ENCODE measurements at places on chromosomes 11 and 22. TPM values are rescaled to one million over a fixed set of nuclear protein-coding genes. Genes with fewer than 3 reads are reported as not detected.

- H3K4me3 ChIP-seq = no peak overlapping the region
- H3K27me3 ChIP-seq = peaks cover 5% of the 10 kb centered on the region
- no peaks in the 10 kb centered on the region for H3K4me1 ChIP-seq
- DNase-seq = no peak
- H3K27ac ChIP-seq = no peak overlapping the region
- H3K36me3 ChIP-seq = no peaks in the 10 kb centered on the region
Observed at GRCh38 chr11:115674937-115675544, 170.8 kb upstream of the CADM1 start.

DNA sequence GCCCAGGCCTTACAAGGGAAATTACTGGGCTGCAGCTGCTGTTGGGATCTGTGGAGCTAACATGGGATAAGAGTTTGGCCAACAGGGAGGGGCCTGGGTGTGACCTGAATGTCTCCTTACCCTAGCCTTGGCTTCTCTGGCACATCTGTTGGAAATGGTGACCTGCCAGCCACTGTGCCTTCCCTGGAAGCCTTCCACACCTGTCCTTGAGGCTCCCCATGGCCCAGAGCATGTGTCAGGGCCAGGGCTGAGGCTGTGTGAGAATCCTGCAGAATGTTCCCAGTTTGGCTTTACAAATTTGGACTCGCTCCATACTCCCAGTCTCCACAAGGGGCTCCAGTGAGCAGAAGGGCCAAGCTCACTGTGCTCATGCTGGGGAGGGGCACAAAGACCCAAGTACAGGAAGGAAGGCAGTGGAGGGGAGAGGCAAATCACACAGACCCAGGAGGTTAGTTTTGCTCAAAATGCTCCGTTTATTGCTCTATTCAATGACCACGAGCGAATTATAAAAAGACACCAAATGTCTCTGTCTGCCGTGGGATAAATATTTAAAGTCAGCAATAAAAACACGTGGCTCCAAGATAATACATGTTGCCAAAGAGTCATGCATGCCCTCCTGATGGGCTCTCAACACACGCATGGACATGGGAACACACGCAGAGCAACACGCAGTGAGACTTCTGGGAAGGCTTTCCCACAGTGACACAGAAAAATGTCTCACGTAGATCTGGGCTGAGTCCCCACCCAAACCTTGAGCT, 1.7 kb upstream of the IGSF22 start:
- H3K4me1 ChIP-seq = peaks cover 15% of the 10 kb centered on the region
- no peak overlapping the region for H3K27ac ChIP-seq
- H3K4me3 ChIP-seq = no peak overlapping the region
- peak; percentile 59 for DNase-seq
- no peaks in the 10 kb centered on the region for H3K27me3 ChIP-seq
- H3K36me3 ChIP-seq = no peaks in the 10 kb centered on the region

GRCh38 chr11:24635588-24636290, 138.9 kb downstream of the LUZP2 start:
- H3K4me1 ChIP-seq = no peaks in the 10 kb centered on the region
- no peak for DNase-seq
- no peaks in the 10 kb centered on the region for H3K27me3 ChIP-seq
- H3K27ac ChIP-seq = no peak overlapping the region
- peaks cover 2% of the 10 kb centered on the region for H3K36me3 ChIP-seq
- H3K4me3 ChIP-seq = no peak overlapping the region

Gene SCUBE1
- not detected for total RNA-seq

Gene FAM181B
- total RNA-seq = not detected

- H3K4me1 ChIP-seq = peaks cover 69% of the 10 kb centered on the region
- no peaks in the 10 kb centered on the region for H3K27me3 ChIP-seq
- H3K4me3 ChIP-seq = peak overlapping the region; percentile 90
- peak; percentile 18 for DNase-seq
- peak overlapping the region; percentile 2 for H3K27ac ChIP-seq
Observed at GRCh38 chr22:39530692-39531331, 1.7 kb downstream of the RPS19BP1 start.

Gene KLHL35
- total RNA-seq = 1.2 TPM

GRCh38 chr11:7079545-7080135, 9.2 kb upstream of the RBMXL2 start:
- peaks cover 15% of the 10 kb centered on the region for H3K27me3 ChIP-seq
- no peak overlapping the region for H3K4me3 ChIP-seq
- H3K4me1 ChIP-seq = no peaks in the 10 kb centered on the region

Gene KIF18A
- 26.6 TPM for total RNA-seq

DNA sequence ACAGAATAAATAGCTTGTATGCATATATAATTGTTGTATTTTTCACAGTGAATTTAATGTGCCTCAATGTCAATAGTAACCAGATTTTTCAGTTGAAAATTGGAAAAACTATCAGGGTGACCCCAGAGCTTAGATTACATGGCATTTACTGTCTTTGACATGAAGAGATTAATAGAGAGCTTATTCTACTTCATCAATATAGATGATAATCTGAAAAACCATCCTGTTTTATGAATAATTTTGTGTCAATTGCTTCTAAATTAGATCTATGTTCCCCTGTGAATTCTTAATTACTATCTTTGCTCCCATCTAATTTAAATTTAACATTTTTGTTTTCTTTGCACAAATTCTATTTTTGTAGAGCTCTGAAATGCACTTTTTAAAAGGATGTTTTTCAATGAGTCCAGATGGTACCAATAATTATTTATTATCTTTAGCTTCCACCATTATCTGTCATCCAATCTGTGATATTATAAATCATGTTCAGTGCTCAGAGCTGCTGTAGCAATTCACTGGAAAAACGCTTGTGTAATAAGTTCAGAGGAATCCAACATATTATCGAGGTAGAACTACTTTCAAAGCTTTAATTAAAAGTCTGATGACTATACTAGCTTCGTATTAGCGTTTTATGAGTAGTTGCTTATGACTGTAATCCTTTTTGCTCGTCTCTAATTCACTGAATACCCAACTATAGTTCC, 291.4 kb downstream of the JRKL start:
- no peaks in the 10 kb centered on the region for H3K4me1 ChIP-seq
- no peak for DNase-seq
- H3K27me3 ChIP-seq = no peaks in the 10 kb centered on the region
- no peak overlapping the region for H3K27ac ChIP-seq
- H3K4me3 ChIP-seq = no peak overlapping the region
- H3K36me3 ChIP-seq = no peaks in the 10 kb centered on the region

GRCh38 chr11:18145025-18145424, 12.7 kb downstream of the MRGPRX3 start:
- H3K36me3 ChIP-seq = no peaks in the 10 kb centered on the region
- DNase-seq = no peak
- no peak overlapping the region for H3K4me3 ChIP-seq
- peaks cover 8% of the 10 kb centered on the region for H3K4me1 ChIP-seq
- H3K27me3 ChIP-seq = peaks cover 43% of the 10 kb centered on the region
- H3K27ac ChIP-seq = no peak overlapping the region

Gene FEN1
- 55.4 TPM for total RNA-seq

- no peaks in the 10 kb centered on the region for H3K27me3 ChIP-seq
- no peak for DNase-seq
- H3K36me3 ChIP-seq = peaks cover 9% of the 10 kb centered on the region
Observed at GRCh38 chr11:95977534-95978174, 53.7 kb upstream of the MTMR2 start.

DNA sequence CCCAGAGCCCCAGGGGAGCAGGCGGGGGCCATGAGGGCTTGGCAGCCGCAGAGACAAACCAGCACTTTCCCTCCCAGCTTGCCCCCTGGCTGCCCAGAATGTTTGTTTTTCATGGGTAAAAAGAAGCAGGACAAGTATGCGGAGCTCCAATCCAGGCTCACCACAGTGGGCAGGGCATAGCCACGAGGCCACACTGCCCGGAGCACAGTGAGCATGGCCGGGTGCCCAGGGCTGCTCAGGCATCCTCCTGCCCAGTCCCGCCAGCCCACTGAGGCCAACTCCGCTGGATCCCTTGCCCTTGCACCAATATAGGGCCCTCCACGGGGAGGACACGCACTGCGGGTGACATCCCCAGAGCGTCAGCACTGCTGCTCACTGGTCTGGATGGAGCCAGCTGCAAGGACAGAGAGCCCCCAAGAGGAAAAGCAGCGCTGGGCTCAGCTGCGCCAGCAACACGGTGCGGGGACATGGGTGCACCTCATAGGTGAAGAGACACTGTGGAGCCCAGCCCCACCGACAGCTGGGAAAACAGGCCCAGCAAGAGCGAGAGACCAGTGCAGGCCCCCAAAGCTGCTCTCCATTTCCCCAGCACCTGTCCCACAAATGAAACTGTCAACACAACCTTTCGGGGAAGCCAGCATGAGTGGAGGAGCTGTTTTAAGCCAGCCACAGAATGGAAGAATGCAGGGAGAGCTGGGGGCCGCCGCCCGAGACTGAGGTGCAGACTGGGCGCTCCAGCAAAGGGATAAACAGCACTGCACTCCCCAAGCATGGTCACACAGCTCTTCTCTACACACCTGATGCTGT, 24.8 kb downstream of the ARVCF start:
- H3K27ac ChIP-seq = no peak overlapping the region
- H3K4me3 ChIP-seq = no peak overlapping the region
- DNase-seq = no peak
- H3K4me1 ChIP-seq = no peaks in the 10 kb centered on the region
- no peaks in the 10 kb centered on the region for H3K27me3 ChIP-seq
- no peaks in the 10 kb centered on the region for H3K36me3 ChIP-seq

- H3K4me3 ChIP-seq = no peak overlapping the region
- DNase-seq = no peak
- no peaks in the 10 kb centered on the region for H3K4me1 ChIP-seq
- no peak overlapping the region for H3K27ac ChIP-seq
- H3K36me3 ChIP-seq = no peaks in the 10 kb centered on the region
Observed at GRCh38 chr11:32115446-32115845, 24.6 kb downstream of the RCN1 start.

DNA sequence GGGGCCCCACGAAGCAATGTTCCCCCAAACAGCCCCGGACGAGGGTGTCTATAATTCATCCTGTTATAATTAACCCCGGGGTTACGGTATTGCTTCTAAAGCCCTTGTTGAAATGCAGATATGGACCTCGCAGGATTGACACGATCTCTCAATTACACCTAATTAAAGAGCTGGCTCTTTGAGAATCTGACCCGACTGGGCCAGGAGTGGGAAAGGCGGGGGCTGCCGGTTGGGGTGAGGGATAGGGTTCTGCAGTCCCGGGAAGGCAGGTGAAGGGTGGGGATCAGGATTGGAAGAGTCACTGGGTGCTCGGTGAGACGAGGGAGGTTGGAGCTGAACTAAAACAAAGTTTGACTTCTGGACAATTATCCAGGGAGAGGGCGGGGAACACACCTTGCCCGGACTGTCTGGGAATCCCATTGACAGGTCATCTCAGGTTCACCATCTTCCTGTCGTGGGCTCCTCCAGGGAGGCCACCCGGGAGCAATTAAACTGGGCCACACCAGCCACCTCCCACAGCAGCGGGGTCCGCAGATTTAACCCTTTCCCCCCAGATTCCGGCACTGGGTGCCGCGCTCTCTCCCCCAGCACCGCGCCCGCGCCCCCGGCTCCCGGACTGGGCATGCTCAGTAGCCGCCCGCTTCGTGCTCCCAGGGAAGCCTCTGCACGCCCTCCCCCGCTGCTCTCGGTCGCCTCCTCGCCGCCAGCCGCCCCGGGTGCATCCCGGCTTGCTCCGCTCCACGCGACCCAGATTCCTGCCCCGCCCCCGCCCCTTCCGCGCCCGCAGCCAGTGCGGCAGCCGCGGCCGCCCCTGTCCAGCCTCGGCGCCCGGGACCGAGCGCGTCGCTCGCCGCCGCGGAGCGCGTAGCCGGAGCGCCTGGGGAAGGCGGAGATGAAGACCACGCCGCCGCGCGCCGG, at the start of gene ELMOD1:
Gene ELMOD1 (plus strand): TSS at position 688 of the 918 bp plus-strand sequence. CDS start 27,043 bp downstream, outside the sequence.
- peaks cover 30% of the 10 kb centered on the region for H3K4me1 ChIP-seq
- H3K27me3 ChIP-seq = peaks cover 96% of the 10 kb centered on the region
- DNase-seq = peak; percentile 52
- peak within 1 kb of the TSS; percentile 96 for H3K4me3 ChIP-seq
- H3K36me3 ChIP-seq = peaks cover 6% of the 10 kb centered on the region
- no peak within 1 kb of the TSS for H3K27ac ChIP-seq

Gene CBY1
- total RNA-seq = 22.2 TPM

Gene GRAP2
- 56.4 TPM for total RNA-seq

Gene MOGAT2
- total RNA-seq = not detected

GRCh38 chr11:122592641-122593040, 62.9 kb upstream of the UBASH3B start:
- H3K36me3 ChIP-seq = no peaks in the 10 kb centered on the region
- no peak overlapping the region for H3K27ac ChIP-seq
- DNase-seq = no peak
- peaks cover 8% of the 10 kb centered on the region for H3K4me1 ChIP-seq
- no peak overlapping the region for H3K4me3 ChIP-seq

DNA sequence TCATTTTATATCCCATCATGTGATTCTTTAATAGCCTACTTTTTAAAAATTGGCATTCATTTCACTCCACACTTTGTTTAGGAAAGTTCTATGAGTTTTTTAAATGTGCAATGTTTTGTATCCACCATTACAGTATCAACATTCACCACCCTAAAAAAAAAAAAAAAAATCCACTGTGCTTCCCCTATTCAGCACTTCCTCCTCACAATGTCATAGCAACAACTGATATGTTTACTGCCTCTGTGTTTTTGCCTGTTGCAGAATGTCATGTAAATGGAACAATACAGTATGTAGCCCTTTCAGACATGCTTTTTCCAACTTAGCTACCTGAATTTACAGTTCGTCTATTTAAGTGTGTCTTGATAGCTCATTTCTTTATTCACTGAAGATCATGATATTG, 754.2 kb downstream of the FAM181B start:
- H3K4me1 ChIP-seq = no peaks in the 10 kb centered on the region
- no peak overlapping the region for H3K4me3 ChIP-seq
- DNase-seq = no peak
- H3K27ac ChIP-seq = no peak overlapping the region
- H3K27me3 ChIP-seq = no peaks in the 10 kb centered on the region
- peaks cover under 1% of the 10 kb centered on the region for H3K36me3 ChIP-seq

Gene GLYAT
- total RNA-seq = not detected

Gene VWCE
- 11.8 TPM for total RNA-seq

DNA sequence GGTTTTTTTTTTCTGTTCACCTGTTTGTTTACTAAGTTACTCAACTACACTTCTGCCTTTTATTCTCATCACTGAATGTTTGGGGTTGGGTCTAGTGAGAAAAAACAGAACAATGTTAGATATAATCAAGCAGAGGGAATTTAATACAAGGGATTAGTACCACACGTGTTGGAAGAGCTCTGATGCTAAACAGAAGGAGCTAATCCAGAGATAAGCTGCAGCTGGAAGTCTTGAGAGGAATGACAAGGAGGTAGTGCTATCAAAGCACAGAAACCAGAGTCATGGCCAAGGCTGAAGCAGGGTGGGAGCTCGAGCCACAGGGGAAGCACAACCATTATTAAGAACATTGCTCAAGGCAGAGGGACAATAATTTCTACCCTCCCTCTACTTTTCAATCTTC, 604.1 kb upstream of the ANO5 start:
- H3K27me3 ChIP-seq = no peaks in the 10 kb centered on the region
- peaks cover 3% of the 10 kb centered on the region for H3K36me3 ChIP-seq
- no peak overlapping the region for H3K27ac ChIP-seq
- H3K4me3 ChIP-seq = no peak overlapping the region

GRCh38 chr11:9827708-9828107, 163.8 kb downstream of the SWAP70 start:
- no peak for DNase-seq
- no peak overlapping the region for H3K4me3 ChIP-seq
- H3K27ac ChIP-seq = no peak overlapping the region
